ENCODE measurements at places on chromosomes 7 and 10.

GRCh38 chr10:79445977-79446757 lies 743 bp upstream of the ZCCHC24 start:
- no peak for DNase-seq

DNA sequence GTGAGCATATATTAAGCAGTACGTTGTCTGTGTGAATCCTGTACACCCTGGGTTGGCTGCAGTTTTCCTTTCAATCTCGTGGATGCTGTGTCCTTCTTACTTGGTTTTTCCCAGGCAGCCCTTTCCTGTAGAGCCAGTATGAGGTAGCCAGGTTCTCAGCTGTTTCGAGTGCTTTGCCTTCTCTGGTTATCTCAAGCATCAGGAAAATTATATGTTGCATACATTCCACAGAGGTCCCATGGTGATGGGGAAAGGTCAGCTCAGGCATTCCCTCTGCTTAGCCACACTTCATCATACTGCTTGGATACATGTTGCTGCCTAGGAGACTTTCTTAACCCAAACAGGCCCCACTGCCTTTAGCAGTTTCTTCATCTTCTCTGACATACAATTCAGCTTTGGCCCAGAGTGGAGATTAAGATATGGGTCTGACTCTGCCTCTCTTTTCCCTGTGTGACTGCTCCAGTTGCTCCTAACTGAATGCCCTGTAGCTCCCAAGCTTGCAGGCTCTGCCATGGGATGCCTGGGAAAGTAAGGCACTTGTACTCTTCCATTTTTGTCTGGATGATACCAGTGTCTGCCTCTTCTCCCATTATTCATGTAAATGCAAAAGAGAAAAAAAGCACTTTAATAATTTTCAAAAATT lies 11.3 kb downstream of the GNAI1 start:
- no peak for DNase-seq

DNA sequence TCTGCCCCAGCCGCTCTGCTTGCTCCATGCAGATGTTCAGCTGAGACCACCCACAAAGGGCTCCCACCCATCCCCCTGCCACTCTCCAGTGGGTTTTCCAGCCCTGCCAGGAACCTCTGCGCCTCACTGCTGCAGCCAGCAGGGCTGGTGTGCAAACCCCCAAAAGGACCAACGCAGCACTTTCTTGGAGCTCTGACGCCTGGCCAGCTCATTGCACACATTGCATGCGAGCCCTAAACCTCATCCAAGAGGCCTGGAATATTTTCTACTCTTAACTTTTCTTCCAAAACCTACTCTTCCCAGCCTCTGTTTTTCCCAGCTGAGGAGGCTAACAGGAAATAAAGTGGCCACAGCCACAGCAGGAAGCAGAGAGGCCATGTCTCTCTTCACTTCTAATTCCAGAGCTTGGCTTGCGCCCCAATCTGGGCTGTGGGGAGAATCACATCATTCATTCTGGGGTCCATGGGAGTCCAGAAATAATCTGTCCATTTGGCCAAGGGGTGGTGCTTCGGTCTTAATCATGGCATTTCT lies 4.6 kb upstream of the FAM170B start:
- DNase-seq, result no peak

DNA sequence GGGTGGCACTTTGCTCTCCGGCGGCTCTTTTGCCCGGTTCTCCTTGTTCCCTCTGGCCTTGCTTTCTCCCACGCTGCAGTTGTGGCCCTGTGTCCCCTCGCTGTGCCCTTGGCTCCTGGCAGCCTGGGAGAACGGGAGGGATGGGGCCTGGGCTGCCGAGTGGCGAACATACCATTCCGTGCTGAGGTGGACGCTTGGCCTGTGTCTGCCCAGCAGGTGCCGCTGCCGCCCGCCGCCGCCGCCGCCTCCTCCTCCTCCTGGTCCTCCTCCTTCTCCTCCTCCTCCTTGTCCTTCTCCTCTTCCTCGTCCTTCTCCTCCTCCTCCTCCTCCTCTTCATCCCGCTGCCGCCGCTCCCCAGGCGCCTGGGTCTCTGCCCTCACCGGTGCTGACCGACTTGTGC lies 36.0 kb downstream of the AGAP3 start:
- no peak for DNase-seq

DNA sequence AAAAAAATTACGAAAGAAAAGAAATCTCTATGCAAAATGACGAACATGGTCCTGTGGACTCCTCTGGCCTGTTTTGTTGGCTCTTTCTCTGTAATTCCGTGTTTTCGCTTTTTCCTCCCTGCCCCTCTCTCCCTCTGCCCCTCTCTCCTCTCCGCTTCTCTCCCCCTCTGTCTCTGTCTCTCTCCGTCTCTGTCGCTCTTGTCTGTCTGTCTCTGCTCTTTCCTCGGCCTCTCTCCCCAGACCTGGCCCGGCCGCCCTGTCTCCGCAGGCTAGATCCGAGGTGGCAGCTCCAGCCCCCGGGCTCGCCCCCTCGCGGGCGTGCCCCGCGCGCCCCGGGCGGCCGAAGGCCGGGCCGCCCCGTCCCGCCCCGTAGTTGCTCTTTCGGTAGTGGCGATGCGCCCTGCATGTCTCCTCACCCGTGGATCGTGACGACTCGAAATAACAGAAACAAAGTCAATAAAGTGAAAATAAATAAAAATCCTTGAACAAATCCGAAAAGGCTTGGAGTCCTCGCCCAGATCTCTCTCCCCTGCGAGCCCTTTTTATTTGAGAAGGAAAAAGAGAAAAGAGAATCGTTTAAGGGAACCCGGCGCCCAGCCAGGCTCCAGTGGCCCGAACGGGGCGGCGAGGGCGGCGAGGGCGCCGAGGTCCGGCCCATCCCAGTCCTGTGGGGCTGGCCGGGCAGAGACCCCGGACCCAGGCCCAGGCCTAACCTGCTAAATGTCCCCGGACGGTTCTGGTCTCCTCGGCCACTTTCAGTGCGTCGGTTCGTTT lies 83.5 kb upstream of the SLF2 start:
- no peak for DNase-seq

- DNase-seq, result no peak
These were observed 89.2 kb downstream of the PTEN start for GRCh38 chr10:87952612-87953011.

DNA sequence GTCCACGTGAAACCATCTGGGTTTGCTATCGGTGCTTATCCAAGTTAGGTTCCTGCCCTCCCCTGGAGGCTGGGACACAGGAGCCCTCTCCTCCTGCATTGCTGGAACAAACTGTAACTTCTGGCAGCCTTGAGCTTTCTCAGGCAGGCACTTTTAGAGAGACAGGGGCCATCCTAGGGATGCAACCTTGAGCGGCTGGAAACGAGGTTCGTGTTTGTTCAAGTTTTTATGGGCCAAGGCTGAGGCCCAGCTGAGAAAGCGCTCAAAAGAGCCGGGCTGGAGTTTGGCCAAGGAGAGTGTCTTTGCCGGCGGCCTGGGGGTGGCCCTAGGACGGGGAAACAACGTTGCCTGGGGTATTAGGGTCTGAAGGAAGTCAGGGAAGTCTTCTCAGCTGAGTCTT lies 5.5 kb upstream of the MMD2 start:
- no peak for DNase-seq
